Peyer's patch (tissue), 4 donors: ENCODE measurements at places on chromosomes 11 and 22.

DNA sequence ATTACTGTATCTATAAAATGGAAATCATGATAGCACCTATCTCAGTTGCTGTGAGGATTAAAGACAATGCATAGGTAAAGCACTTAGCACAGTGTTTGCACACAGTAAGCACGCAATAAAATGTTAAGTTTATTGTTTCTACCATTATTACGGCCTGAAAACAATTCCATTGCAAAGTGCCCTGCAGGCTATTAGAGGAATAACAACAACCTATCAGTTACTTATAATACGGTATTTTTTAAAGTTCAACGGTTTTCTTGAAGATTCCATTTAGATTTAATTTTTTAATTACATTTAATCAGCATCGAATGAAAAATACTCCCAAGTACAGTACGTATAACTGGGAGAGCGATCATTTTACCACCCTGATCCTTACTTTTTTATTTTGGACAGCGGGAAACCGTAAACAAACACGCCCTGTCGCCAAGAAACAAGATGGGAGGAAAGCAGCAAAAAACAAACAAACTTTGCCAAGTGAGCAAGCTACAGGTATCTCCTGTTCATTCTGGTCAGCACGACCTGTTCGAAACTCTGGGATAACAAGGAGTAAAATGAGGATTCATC lies 893 bp downstream of the SLC36A4 start:
- no peak for DNase-seq

GRCh38 chr11:59199546-59200422 lies 12.9 kb downstream of the MPEG1 start:
- no peak for DNase-seq

DNA sequence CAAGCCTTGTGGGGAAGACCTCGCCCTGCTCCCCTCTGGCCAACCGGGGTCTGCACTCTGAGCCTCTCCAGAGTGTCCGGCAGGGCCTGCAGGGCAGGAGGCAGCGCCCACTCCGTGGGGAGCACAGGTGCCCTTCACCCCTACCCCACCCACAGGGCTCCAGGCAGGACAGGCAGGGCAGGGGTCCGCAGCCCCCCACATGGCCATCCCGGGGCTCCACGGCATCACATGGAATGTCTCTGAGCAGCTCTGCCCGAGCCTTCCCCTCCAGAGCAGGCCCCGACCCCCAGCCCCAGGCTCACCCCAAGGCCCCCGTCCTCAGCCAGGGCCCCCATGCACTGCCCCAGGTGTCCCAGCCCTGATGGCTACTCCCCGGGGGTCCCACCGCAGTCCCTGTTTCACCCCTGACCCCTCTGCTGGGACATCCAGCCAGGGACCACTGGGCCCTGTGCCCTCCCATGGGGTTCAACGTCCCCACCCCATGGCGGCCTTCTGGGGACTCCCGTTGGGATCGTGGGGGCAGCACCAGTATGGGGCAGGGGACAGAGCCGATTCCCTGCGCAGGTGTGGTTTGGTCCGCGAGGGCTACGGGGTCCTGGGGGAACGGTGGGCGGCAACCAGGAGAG lies 77.7 kb downstream of the BRD1 start:
- DNase-seq = no peak

DNA sequence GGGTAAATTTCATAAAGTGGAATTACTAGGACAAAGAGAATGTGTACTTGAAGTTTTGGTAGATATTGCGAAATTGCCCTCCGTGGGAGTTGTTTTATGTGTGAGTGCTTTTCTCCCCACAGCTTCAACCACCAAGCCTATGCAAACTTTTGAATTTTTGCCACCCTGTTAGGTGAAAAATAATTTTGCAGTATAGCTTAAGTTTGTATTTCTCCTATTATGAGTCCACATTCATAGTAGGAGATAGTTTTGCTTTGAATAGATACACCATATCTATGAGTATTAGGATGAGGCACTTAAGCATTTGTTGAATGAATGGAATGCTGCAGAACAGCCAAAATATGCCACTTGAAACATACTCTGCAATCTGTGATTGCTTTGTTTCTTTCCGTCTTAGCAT lies 43.6 kb downstream of the UVRAG start:
- DNase-seq = no peak
